ENCODE measurements at places on chromosomes 6 and 20.
A peak's percentile ranks its signal among the peaks of the same experiment; 100 is the strongest.

DNA sequence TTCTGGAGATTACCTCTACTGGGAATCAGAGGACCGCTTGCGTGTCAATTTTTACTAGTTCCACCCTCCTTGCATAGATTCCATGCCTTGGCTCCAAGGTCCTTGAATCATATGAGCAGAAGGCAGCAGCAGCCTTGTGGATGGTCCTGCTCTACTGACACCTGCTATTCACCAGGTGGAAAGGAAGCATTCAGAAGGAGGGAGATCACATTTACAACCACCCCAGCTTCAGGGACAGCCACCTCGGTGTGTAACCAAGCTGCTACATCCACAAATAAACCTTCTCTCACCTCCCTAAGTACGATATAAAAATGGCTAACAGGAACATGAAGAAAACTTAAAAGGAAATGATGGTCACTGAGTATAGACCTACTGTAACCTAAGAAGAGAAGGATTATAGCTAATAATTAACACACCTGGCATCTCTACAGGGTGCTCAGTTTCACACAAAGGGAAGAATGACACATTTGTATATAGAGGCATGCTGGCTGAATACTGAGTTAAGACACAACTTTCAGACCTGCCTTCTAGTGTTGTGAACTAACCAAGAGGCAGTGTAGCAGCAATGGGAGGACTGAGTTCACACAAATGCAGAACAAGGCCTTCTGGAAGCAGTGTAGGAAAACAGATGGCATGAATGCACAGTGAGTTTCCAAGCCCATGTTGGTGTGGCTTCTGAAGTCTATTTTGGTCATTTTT is 46.3 kb upstream of the SRPK1 start:
- no peak for DNase-seq

GRCh38 chr20:3753098-3753497 is 14.5 kb downstream of the ADISSP start:
- DNase-seq, result peak; percentile 61

GRCh38 chr6:14016432-14016831 is 91.7 kb downstream of the RNF182 start:
- no peak for DNase-seq

- no peak for DNase-seq
Measured at GRCh38 chr6:107832151-107833056, 8.3 kb upstream of the SCML4 start.

GRCh38 chr6:84749181-84749580 is 15.2 kb downstream of the TBX18 start:
- no peak for DNase-seq

GRCh38 chr6:83113258-83113657 is 45.8 kb downstream of the DOP1A start:
- no peak for DNase-seq

DNA sequence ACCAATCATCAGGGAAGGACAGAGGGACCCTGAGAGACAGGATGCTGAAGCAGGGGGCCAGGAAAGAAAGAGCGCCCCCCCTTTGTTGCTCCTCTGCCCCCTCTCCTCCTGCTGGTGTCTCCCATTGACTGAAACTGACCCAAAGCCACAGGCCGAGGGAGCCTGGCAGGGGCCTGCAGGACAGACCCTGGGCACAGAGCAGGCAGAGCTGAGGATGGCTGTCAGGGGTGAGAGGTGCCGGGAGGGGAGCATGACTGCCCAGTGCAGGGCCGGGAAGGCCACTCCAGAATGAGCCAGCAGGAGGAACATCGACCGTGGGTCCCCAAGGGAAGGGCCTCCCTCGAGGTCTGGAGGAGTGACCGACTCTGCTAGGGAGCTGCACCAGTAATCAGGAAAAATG is 427.8 kb downstream of the PREX1 start:
- no peak for DNase-seq

- DNase-seq, result peak; percentile 11
Measured at GRCh38 chr20:44706301-44707017, 8.7 kb upstream of the CCN5 start.

- no peak for DNase-seq
Measured at GRCh38 chr6:138527411-138528088, 28.3 kb upstream of the NHSL1 start.

GRCh38 chr6:168956141-168956838 is 297.4 kb downstream of the THBS2 start:
- DNase-seq, result no peak

- no peak for DNase-seq
Measured at GRCh38 chr6:82906489-82906888, 159.2 kb downstream of the UBE3D start.

DNA sequence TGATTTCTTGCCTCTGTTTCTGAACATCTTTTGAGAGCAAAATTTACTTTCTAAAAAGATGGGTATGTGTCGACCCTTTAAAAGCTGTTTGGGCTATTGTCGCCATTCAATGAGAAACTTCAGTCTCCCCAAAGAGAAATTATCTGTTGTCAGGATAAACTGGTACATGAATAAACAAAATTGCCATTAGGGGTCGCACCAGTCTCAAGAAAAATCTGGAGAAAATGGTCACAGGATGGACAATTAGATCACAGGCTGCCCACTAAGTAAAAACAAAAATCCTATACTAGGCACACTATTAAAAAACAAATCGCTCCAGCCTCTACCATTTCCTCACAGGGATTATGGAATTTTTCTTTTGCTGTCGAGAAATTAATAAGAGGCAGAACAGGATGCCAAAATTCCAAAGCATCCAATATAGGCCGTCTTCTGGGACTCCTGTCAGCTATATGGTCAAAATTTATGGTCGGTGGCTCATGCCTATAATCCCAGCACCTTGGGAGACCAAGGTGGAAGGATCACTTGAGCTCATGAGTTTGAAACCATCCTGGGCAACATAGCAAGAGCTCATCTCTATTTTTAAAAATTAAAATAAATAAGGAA is 5.5 kb upstream of the HLA-E start:
- peak; percentile 10 for DNase-seq

DNA sequence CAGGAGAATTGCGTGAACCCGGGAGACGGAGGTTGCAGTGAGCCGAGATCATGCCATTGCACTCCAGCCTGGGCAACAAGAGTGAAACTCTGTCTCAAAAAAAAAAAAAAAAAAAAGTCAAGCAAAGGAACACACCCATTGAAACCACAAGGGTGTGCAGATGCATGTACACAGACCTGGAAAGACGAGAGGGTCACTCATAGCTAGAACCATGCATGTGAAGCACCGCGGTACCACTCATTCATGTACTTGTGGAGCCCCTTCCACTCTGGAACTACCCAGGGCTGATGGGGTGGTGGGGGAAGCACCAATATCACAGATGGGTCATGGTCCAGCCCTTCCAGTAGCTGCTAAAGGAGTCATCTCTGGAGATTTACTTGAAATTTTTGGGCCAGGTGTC is 7.4 kb upstream of the TJAP1 start:
- no peak for DNase-seq

DNA sequence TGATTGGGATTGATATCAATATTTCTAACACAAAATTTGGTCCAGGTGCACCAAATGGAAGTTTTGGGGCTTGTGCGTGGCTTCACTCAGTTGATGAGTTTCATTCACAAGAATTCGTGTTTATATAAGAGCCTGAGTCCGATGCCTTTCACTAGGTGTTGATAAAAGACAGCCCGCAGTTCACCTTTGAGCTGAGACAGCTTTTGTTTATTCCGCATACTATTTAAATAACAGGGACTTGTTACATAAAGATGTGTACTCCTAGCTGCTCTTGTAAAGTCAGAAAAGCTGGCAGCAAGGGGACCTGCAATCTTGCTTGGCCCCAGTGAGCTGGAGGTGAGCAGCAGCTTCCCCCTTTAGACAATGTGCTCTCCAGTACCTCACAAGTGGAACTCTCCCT is 19.0 kb upstream of the NRN1 start:
- DNase-seq, result no peak

GRCh38 chr20:62413025-62413570 is 6.0 kb upstream of the CABLES2 start:
- no peak for DNase-seq

DNA sequence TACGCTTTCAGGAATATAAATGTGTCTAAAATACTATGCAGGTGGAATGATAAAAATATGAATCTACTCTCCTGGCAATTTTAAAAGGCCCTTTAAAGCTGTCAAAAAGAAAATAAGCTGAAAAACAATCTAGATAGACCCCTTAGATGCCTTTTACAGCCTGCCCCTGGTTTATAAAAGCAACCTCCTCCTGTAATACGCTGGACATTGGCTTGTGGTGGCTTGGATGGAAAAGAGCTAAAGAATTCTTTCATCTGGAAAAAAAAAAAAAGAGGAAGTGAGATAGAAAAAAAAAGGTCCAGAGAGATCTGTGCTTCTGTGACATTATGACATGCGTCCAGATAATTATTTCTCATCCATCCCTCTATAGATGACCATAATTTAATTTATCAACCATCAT is 115.9 kb upstream of the NRSN1 start:
- no peak for DNase-seq

GRCh38 chr20:61699495-61700374 is 365.9 kb downstream of the TAF4 start:
- DNase-seq, result peak; percentile 32

- DNase-seq, result no peak
Measured at GRCh38 chr20:62583424-62583920, 58.8 kb upstream of the SLCO4A1 start.

GRCh38 chr6:57069920-57070331 is 20.1 kb upstream of the ZNF451 start:
- no peak for DNase-seq

DNA sequence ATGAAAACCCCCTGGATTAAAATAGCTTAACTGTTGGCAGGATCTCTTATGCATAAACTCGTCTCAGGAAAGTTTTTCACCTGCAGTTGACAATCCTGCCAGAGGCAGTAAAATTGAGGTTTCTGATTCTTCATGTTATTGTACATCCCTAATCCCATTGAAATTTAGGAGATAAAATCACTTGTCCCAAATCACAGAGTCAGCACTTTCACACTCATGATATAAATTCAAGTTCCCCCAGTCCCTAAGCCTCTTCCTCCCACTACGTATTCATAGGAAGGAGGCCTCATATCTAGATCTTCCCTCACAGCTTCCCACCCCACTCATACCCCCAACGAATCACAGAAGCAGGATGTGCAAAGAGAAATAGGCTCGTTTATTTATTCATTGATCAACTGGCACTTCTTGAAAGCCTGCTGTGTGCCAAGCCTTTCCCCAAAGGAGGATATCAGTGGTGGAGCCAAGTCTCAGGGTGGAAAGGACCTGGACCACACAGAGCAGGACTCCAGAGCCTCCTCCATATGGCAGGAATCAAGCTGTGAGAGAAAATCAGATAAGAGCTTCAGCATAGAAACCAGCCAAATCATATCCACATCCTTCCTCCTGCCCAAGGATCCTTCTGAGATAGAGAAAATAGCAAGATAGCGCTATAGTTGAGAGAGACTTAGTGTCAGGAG is 2.3 kb downstream of the SLPI start:
- DNase-seq, result no peak

DNA sequence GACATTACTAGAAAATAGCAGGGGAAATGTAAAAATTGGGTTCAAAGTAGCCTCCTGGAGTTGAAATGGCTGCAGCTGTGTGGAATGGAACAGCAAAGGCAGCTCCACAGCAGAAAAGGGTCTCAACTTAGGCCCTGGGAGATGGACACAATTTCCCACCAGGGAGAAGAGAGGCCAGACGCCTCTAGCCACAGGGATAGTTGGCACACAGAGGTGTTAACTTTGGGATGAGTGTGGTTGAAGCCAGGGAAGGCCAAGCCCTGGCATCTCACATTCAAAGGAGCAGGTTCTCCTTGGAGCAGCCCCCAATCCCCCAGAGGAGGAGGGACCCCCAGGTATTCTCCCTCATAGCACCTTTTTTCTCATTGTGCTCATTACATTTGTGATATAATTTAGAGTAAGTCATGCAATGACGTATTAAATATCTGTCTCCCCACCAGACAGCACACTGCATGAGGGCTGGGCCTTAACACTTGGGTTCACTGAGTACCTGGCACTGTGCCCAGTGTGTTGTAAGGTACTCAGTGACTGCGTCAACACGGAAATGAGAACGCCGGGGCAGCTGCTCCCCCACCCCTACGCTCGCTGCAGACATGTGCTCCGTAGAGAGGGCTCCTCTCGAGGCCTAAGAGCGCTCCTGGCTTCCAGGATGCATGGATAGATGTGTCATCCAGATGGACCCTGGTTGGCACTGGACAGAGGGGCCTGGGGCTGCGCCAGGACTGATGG is 76.0 kb upstream of the CD93 start:
- DNase-seq, result peak; percentile 61

DNA sequence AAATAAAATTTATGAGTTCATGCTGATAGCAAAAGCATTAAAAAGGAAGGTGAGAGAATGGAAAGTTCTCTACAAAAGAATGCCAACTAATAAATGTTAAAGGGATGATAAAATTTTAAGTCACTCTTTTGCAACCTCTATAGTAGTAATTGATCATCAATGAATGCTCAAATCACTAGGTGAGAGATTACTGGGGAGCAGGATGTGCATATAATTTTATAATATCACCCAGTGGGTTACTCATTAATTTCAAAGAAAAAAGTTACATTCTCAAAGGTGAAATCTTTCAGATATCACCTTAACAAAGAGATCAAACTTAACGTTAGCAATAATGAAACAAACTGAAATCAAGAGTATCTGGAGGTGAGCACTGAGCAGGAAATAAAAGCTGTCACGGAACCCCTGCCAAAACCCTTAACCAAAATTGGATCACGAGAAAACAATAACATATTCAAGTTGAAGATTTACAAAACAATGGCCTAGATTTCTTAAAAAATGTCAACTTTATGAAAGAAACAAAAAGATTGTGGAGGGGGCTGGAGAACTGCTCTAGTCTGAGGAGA is 45.5 kb upstream of the TMEM244 start:
- no peak for DNase-seq

DNA sequence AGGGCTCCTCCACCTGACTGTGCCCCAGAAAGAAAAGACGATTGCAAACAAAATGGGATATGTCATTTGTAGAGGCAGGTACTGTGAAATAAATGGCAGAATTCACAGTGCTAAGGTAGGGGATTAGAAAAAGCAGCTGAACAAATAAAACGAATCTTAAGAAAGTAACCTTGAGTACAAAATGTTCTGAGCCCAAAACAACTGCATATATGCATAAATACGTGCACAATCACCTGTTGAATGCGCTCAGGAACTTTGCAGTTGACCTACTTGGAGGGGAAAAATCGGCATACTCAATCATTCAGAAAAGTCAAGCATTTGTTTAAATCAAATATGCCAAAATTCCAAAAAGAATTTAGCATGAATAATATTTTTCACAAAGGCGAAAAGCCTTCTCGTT is 772.1 kb upstream of the FLRT3 start:
- DNase-seq, result no peak

DNA sequence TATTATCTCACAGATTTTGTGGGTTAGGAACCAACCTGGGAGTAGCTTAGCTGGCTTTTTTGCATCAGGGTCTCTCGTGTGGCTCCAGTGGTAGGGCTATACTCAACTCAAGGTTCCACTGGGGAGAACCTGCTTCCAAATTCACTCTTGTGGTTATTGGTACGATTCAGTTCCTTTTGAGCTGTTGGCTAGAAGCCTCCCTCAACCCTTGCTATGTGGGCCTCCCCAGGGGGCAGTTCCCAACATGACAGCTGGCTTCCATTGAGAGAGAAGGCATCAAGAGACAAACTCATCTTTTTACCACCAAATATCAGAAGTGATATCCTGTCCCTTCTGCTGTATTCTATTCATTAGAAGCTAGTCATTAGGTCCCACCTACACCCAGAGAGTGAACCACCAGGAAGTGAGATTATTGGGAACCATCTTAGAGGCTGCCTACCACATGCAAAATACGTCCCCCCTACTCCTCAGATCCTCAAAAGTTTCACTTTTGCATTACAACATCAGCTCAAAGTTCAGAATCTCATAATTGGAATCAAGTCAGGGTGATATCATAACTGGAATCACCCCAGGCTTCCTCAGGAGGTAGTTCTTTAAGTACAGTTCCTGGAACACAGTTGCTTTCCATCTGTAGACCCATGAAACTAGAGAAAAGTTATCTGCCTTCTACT is 30.9 kb downstream of the MKKS start:
- no peak for DNase-seq
